Activated CD8-positive, alpha-beta T cell treated with anti-CD3 and anti-CD28 coated beads, Interleukin-2, amount 10 ng/mL, durations not matched to agents 7 days and 5 days (primary cell): ENCODE measurements at places on chromosomes 4 and X.
A peak's percentile ranks its signal among the peaks of the same experiment; 100 is the strongest.

DNA sequence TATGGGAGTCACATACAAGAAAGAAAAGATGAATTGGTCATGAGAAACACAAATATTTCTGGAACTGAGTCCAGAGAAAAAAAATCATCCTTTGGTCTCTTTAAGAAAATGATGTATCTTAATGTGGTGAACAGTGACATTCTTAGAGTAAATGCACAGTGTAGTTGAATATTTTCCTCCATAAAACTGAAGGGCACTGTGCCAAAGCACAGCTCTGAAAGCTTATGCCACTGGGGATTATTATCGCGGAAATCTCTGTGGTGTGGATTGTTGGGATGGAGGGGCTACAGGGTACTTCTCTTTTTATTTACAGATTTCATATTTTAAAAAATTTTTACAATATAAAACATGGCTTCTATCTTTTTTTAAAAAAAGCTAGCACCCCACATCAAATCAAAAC, 908.1 kb downstream of the CCSER1 start:
- DNase-seq = no peak

- DNase-seq = no peak
Observed at GRCh38 chr4:129968778-129969177, 872.8 kb downstream of the C4orf33 start.

DNA sequence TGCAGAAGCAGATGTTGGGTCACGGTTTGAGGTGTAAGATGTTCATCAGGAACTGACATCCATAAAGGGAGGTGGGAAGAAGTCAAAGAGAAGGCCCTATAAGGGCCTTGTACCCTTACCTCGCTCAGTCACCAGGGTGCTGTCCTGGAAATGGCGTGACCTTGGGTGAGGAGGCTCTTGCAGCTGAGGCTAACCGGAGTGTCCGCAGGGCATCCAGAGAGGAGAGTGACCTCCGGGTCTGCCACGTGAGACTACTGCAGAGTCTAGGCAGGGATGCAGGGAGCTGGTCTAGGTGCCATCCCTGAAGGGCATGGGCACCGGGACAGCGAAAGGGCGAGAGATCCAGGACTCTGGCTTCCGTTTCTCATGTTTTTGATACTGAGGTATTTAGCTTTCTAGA, 28.7 kb upstream of the IRAK1 start:
- DNase-seq = no peak

DNA sequence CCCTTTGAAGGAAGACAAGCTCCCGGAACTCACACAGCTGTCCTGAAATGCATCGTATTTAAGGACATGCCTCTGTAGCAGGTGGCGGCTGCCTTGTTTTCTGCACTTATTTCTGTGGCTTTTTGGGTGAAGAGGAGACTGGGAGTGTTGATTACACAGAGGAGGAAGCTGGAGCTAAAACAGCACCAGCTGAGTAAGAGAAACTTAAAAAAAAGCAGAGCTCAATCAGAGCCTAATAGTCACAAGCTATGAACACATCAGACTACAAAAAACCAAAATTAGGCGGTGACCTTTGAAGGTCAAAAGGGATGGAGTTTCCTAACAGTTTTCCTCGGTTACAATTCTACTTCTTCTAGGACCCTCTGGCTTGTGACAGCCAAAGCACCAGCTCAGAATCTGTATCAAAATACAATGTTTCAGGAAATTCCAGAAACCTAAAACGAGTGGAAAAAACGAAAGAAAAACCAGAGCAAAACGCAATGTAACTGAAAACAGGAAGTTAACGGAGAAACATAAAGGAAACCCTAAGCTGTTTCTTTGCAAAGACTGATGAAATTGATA, 13.5 kb downstream of the PRKX start:
- no peak for DNase-seq

- DNase-seq = no peak
Observed at GRCh38 chrX:23784470-23785331, 1.7 kb downstream of the SAT1 start.

DNA sequence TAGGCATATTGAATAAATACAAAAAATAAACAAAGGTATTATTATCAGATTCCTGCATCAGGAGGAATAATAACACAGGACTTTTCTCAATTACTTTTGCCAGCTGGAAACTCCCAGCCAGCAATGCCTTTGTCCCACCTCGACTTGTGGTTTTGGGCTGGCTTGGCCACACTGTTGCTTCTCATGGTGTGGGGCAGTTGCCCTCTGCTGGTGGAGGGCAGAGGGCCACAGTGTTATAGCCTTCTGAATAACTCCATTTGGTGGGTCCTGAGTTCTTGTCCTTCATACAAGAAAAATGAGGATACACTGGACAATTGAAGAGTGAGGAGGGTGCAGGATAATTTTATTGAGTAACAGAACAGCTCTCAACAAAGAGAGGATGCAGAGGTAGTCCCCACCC, 1206.0 kb upstream of the ADGRL3 start:
- no peak for DNase-seq

DNA sequence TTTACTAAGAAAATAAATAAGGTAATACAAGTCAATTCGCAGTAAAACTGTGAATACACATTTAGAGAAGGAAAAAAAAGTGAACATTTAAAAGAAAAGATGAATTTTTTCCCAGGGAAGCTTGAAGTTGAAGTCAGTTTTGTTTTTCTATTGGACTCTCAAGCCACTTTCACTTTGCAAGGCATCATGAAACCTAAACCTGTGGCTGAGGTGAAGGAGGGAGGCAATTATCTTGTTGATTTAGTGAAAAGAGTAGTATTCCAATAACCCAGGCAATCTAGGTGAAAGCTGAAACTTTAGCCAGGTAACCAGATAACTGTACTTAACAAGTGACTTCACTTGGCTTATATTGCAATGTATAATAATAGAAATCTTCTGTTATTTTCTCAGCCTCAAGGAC, 138.6 kb downstream of the HDX start:
- DNase-seq = no peak

- DNase-seq = no peak
Observed at GRCh38 chrX:68462197-68462596, 28.9 kb upstream of the OPHN1 start.

DNA sequence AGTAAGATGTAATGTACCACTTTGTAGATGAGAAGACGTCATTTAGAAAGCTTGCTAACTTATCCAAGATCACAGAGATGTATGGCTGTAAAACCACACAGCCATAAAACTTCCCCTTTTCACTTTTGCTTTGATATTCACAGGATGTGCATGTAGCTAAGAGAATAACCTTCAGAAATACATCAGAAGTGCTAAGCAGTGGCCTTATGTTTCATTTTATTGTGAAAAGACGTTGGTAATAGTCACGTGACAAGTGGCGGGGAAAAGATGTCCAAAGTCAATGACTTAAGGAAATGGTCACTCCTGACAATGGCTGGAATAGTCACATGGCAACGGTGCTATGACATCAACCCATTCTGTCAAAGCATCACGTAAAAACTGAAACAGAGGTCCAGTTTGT, 12.9 kb upstream of the WDR17 start:
- DNase-seq = no peak

GRCh38 chrX:107718156-107718621, 57.4 kb downstream of the TSC22D3 start:
- peak; percentile 75 for DNase-seq

GRCh38 chr4:36137336-36137735, 107.0 kb downstream of the ARAP2 start:
- DNase-seq = no peak

- DNase-seq = no peak
Observed at GRCh38 chrX:143873343-143873742, 10.5 kb upstream of the UBE2NL start.

- no peak for DNase-seq
Observed at GRCh38 chrX:26922278-26922677, 540.9 kb downstream of the PPP4R3C start.

GRCh38 chr4:69731847-69732246, 28.6 kb downstream of the SULT1B1 start:
- DNase-seq = no peak

- DNase-seq = no peak
Observed at GRCh38 chr4:2962614-2963174, 512 bp downstream of the NOP14 start.

- no peak for DNase-seq
Observed at GRCh38 chr4:15348236-15348635, 79.6 kb upstream of the C1QTNF7 start.

GRCh38 chrX:55796496-55796895, 78.9 kb downstream of the RRAGB start:
- no peak for DNase-seq

GRCh38 chr4:59222221-59222620, 1977.9 kb upstream of the ADGRL3 start:
- DNase-seq = no peak

- DNase-seq = no peak
Observed at GRCh38 chrX:65706041-65706828, 38.8 kb downstream of the MSN start.

- no peak for DNase-seq
Observed at GRCh38 chrX:37876716-37877115, 29.3 kb upstream of the DYNLT3 start.

DNA sequence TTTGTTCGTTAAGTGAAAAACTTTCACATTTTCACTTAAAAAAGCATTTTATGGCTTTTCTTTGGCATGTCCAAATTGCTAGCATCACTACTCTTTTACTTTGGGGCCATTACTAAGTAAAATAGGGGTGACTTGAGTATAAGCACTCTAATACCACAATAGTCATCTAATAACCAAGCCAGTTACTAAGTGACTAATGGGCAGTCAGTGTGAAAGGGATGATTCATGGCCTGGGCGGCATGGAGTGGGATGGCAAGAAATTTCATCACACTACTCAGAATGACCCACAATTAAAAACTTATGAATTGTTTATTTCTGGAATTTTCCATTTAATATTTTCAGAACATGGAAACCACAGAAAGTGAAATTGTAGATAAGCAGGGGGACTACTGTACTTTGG, 60.9 kb downstream of the BMP15 start:
- no peak for DNase-seq

GRCh38 chrX:1609311-1609710, 5.5 kb upstream of the ASMT start:
- no peak for DNase-seq

- DNase-seq = no peak
Observed at GRCh38 chr4:16116019-16116418, 32.2 kb upstream of the PROM1 start.

DNA sequence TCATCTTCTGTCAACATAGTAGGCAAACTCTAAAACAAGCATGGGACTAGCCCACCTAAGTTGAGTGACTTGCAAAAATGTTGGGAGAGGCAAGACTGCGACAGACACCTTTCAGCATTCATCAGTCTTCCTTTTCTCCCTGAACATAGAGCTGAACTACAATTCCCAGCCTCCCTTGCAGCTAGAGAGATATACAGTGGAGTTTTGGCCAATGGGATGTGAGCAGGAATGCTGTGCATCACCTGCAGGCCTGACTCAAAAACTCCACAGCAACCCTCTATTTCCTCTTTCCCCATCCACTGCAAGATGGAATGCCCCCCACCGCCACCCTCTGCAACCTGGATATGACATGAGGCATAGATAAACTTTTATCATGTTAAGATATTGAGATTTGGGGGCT, 66.5 kb downstream of the PDHA1 start:
- DNase-seq = no peak

- DNase-seq = no peak
Observed at GRCh38 chr4:57063518-57063917, 46.7 kb downstream of the IGFBP7 start.

DNA sequence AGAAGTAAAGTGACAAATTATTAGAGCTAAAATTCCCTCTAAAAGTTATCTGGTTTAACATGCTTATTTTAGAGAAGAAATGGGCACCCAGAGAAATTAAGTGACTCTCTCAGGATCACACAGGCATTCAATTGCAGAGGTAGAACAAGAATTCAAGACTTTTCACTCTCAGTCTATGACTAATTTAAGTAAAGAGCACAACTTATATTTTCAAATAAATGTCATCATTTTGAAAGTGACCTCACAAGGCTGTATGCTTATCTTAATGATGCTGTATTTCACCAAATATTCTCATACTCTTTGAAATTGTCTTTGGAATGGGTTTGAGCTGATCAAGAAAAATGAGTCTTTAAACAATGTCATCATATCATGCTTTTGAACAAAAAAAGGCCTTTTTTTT, 15.3 kb downstream of the GPR174 start:
- DNase-seq = no peak

GRCh38 chrX:2513121-2513664, 12.4 kb upstream of the DHRSX start:
- DNase-seq = no peak

DNA sequence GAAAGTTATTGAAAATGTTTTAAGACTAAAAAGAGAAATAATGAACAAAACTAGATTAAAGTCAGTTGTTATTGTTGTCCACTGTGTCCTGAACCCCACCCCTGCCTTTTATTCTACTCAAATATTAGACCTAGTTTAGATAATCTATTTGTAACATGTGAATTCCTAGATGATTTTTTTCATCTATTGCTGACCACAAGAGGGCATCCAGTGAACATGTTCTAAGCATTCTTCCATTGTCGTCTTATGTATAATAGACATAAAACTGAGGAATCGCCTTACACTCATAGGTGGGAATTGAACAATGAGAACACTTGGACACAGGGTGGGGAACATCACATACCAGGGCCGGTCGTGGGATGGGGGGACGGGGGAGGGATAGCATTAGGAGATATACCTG, 36.4 kb upstream of the HPRT1 start:
- no peak for DNase-seq

- DNase-seq = no peak
Observed at GRCh38 chr4:39020130-39020529, 12.1 kb downstream of the TMEM156 start.

DNA sequence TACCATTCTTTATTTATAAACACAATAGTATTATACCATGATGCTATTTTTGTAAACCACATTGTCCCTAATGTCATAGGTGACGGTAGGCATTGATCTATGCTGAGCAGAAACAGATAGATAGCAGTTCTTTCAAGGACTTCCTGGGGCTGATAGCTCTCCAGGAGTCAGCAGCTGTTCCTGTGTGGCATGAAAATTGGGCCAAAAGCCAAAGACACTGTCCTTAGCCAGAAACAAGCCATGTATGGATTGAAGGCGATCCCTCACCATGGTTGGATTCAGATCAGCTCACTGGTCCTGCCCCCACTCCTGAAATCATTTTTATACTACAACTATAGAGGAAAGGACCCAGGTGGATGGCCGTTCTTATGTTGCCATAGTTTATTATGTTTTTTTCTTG, 53.6 kb downstream of the DDX60 start:
- no peak for DNase-seq

GRCh38 chrX:109155161-109155560, 326.7 kb downstream of the GUCY2F start:
- no peak for DNase-seq

DNA sequence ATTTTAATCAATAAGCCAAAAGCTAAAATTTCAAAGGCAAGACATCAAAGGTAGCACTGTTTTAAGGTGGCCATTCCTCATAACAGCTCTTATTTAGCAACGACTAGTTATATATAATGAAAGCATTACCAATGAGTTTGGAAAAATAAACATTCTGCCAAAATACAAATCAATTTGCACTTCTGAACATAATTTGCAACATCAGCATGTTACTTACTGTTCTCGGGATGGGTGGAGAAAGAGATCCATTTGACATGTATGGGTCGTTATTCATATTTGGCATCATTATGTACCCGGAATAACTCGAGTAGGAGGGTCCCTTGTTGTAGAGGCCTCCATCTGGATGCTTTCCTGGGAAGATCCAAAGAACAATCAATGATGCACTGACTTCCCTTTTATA, 5.4 kb downstream of the LEF1 start:
- DNase-seq = no peak
